HEK293T (cell line): ENCODE measurements at places on chromosomes 2 and 18.

- no peak for DNase-seq
Measured at GRCh38 chr2:204187229-204188083, 250.9 kb downstream of the ICOS start.

DNA sequence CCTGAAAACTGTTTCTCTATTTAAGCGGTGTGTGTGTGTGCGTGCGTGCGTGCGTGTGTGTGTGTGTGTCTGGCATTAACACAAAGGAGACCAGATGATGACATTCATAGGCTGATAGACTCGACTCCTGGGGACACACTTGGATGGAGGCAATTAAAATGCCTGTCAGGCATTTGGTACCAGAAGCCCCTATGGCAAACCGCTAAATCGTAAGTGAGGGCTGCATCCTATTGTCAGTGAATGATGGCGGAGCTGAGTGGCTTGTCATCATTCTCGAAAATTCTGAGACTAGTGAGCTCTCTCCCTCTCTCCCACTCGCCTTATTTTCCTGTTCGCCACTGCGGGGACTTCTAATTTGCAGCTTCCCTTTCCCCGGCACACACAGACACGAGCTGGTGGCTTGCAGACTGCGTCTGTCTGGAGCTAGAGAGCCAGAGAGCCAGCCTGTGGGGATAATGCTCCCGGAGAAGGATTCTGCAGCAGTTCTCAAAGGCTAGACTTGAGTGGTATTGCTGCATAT lies 155.4 kb downstream of the MAP2 start:
- DNase-seq: peak; percentile 21

- no peak for DNase-seq
Measured at GRCh38 chr2:143300536-143300935, 171.3 kb downstream of the ARHGAP15 start.

DNA sequence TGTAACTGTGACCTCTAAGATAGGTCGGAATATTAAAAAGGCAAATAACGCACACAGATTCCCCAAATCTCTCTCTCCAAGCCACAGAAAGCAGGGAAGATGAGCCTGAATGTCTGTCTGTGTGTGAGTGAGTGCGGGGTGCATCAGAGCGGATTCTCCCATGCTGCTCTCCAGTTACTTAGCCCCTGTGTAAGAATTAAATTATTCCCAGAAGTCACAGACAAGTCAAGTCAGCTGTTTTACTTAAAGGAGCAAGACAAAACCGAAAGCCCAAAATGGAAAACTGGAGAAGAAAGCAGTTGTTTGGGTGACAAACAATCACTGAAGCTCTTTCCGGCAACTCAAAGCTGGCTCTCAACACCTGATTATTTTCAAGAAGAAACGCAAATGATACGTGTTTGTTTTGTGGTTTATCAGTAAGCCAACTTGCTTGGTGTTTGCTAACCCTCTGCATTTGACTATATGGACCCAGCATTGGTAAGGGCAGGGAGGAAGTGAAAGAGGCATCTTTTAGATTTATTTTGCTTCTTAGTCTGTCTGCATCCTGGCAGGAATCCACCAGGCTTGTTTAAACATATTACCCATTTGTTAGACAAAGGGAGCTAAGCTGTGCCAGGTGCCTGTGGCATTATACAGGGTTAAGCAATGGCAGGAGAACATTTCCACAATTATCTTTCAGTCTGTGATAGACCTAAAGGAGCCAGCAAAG lies 121.5 kb upstream of the CREB1 start:
- no peak for DNase-seq

- no peak for DNase-seq
Measured at GRCh38 chr18:2150566-2150965, 420.7 kb downstream of the METTL4 start.

GRCh38 chr18:21181766-21182165 lies 60.3 kb upstream of the GREB1L start:
- DNase-seq: no peak

DNA sequence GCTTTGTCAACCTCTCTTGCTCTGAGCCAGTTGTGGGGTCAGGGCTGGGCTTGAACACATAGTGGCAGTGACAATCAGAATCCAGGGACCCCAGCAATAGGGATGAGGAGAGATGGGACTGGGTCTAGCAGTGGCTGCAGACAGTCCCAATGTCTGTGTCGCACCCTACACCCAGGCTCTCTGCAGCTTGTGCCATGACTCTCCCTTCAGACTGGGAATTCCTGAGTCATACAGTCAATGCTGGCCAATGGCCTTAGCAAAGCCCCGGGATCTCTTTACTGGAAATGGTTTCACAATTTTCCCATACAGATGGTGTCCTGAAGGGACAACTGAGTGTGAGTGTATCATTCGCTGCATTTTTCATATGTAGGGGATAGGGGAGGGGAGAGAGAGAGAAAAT lies 74.2 kb upstream of the CELF4 start:
- DNase-seq: no peak

GRCh38 chr2:84879584-84880394 lies 1.1 kb downstream of the TRABD2A start:
- no peak for DNase-seq

DNA sequence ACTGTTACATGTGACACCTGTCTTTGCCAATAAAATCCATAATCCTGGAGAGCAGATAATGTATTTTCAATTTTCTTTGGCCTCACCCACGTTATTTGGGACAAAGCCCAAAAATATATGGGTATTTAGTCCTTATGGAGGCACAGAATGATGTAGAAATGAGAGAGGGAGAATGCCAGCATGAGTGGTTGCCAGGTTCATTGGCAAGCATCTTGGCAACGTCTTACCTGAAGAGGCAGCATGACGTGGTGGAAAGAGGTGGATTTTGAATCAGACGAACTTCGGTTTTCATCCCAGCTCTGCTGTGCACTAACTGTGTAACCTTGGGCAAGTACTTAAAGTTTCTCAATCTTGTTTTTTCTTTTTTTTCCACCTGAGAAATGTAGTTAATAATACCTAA lies 969.6 kb upstream of the PIK3C3 start:
- DNase-seq: no peak
